ENCODE measurements at places on chromosomes 2 and 18. TPM values are rescaled to one million over a fixed set of nuclear protein-coding genes. Genes with fewer than 3 reads are reported as not detected.

DNA sequence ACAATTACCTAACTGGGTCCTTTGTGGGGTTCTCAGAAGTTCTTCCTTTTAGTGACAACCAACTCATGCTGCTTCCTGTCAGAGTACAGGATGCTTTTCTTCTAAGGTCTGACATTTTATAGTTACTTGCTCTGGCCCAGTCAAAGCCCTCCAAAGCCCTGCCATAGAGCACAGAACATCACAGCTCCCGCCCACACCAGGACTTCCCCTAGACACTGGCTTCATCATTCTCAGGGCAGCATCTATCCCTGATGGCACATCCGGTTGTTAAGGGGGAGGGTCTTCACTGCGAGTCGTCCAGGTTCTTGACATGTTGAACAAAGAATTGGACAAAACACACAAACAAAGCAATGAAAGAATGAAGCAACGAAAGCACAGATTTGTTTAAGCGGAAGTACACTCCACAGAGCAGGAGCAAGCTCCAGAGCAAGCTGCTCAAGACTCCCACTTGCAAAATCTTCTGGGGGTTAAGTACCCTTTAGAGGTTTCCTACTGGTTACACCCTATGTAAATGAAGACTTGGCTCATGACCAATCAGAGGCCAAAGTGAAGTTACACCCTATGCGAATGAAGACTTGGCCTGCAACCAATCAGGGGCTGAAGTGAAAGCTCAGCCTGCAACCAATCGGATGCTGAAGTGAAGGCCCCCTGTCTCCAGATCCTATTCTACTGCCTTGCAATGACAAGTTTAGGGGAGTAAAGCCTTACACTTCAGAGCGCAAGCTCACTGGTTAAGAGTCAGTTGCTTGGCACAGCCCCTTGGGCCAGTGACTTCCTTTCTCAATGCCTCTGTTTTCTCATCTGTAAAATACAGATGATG is 79.0 kb downstream of the HDAC4 start:
- H3K36me3 ChIP-seq = no peaks in the 10 kb centered on the region
- H3K27me3 ChIP-seq = no peaks in the 10 kb centered on the region
- no peak overlapping the region for H3K4me3 ChIP-seq
- H3K4me1 ChIP-seq = peaks cover 32% of the 10 kb centered on the region
- H3K27ac ChIP-seq = peak overlapping the region; percentile 94
- peak; percentile 9 for DNase-seq

DNA sequence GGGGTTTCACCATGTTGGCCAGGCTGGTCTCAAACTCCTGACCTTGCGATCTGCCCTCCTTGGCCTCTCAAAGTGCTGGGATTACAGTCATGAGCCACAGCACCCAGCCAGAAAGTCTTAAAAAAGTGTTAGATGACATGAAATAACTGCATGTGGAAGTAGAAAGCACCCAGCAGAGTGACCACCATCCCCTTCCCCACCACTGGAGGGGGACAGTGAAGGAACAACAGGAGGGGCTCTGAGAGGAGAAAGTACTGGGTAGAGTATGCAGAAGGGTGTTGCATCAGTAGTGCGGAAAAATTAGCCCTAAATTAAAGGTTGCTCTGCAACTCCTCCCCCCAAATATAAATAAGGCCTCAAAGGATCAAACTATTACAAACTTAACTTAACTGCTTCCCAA is 230.5 kb downstream of the ZNF521 start:
- H3K4me1 ChIP-seq = peaks cover 8% of the 10 kb centered on the region
- no peak overlapping the region for H3K4me3 ChIP-seq
- no peaks in the 10 kb centered on the region for H3K36me3 ChIP-seq
- no peaks in the 10 kb centered on the region for H3K27me3 ChIP-seq
- DNase-seq = no peak

DNA sequence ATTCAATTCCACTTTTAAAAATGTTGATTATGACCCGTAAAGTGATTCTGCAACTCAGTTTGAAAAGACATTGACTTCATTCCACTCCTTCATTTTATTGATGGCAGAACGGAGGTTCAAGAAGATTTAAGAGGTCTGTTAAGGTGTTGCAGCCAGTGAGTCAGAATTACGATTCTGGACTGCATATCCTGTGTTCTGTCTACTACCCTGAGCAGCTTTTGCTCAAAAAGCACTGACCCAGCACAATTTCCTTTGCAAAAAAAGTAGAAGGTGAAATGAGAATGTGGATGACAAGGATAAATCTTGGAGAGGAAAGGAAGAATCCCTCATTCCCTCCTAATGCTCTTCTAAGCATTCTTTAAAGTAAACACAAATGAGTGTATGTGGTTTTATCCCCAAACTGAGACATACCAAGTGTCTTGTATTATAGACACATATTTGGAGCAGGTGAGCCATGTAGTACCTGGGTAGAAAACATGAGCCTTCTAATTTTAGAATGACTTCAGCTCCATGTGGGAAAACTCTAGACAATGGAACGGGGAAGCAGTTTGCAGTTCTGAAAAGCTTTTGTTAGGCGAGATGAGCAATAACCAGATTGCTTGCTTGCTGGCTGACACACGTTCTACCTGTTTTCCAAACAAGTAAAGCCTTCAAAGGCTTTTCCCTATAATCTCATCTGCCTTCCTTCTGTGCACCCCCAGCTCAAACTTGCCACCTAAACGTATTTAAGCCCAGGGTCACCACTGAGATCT is 44.7 kb downstream of the TGFA start:
- no peak for DNase-seq
- H3K36me3 ChIP-seq = no peaks in the 10 kb centered on the region
- H3K27ac ChIP-seq = no peak overlapping the region
- H3K27me3 ChIP-seq = no peaks in the 10 kb centered on the region

GRCh38 chr2:217047209-217047608 is 187.3 kb upstream of the TNP1 start:
- no peak for DNase-seq
- H3K4me3 ChIP-seq = no peak overlapping the region
- H3K4me1 ChIP-seq = no peaks in the 10 kb centered on the region
- no peaks in the 10 kb centered on the region for H3K36me3 ChIP-seq

- peaks cover 30% of the 10 kb centered on the region for H3K4me1 ChIP-seq
- H3K4me3 ChIP-seq = no peak overlapping the region
- no peaks in the 10 kb centered on the region for H3K36me3 ChIP-seq
- no peaks in the 10 kb centered on the region for H3K27me3 ChIP-seq
Observed at GRCh38 chr18:3605954-3606443, 156.0 kb downstream of the TGIF1 start.

GRCh38 chr2:46591562-46591961 is 112.2 kb downstream of the TMEM247 start:
- no peaks in the 10 kb centered on the region for H3K36me3 ChIP-seq
- DNase-seq = no peak
- H3K4me3 ChIP-seq = no peak overlapping the region
- no peaks in the 10 kb centered on the region for H3K4me1 ChIP-seq
- H3K27me3 ChIP-seq = no peaks in the 10 kb centered on the region

GRCh38 chr2:18988631-18989232 is 369.7 kb downstream of the OSR1 start:
- H3K27me3 ChIP-seq = no peaks in the 10 kb centered on the region
- H3K4me3 ChIP-seq = no peak overlapping the region
- no peaks in the 10 kb centered on the region for H3K36me3 ChIP-seq
- no peak for DNase-seq
- H3K4me1 ChIP-seq = peaks cover 24% of the 10 kb centered on the region

DNA sequence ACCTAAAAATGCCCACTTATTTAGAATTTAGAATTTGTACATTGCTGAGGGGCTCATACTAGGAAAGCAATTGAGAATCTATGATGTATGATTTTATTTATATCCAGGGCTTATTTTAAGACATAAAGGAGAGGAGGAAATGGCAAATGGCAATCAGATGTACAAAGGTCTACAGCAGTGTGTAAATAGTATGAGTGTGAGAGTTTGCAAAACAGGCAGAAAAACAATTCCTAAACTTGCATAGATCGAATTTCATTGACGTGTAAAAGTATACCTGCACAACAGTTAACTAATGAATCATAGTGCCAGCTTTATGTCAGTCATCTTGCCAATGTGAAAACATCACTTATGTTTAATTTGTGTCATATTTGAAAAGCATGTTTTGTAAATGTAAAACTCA is 718.7 kb upstream of the GCFC2 start:
- no peak for DNase-seq
- H3K4me3 ChIP-seq = no peak overlapping the region

- H3K27me3 ChIP-seq = no peaks in the 10 kb centered on the region
- H3K36me3 ChIP-seq = no peaks in the 10 kb centered on the region
- H3K4me1 ChIP-seq = no peaks in the 10 kb centered on the region
- no peak for DNase-seq
- no peak overlapping the region for H3K4me3 ChIP-seq
Observed at GRCh38 chr2:169526451-169526850, 16.9 kb downstream of the KLHL41 start.

GRCh38 chr18:74289137-74289536 is 2.6 kb downstream of the CYB5A start:
- H3K27me3 ChIP-seq = no peaks in the 10 kb centered on the region
- H3K36me3 ChIP-seq = no peaks in the 10 kb centered on the region
- H3K4me1 ChIP-seq = peaks cover 26% of the 10 kb centered on the region
- H3K4me3 ChIP-seq = no peak overlapping the region

GRCh38 chr18:28736223-28736622 is 559.3 kb upstream of the CDH2 start:
- no peaks in the 10 kb centered on the region for H3K4me1 ChIP-seq
- H3K27ac ChIP-seq = no peak overlapping the region
- no peaks in the 10 kb centered on the region for H3K27me3 ChIP-seq
- H3K36me3 ChIP-seq = no peaks in the 10 kb centered on the region

DNA sequence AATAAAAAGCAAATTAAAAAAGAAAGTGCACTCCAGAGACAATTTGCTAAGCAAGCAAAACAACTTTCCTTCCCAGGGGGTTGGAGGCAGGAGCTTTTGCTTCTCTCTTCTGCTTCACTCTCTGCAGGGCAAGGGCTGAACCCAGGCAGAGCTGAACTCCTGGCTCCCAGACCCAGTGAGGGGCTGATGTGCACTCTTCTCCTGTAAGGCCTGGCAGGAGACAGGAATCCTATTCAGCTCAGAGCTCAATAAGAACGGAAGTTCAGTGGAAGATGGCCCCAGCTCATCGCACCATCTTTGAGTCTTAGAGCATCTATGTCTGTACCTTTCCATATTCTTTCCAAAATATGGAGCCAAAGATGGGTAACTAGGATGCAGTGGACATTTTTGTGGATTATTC is 29.1 kb downstream of the CIB4 start:
- H3K27ac ChIP-seq = no peak overlapping the region
- no peaks in the 10 kb centered on the region for H3K36me3 ChIP-seq
- H3K4me1 ChIP-seq = peaks cover 7% of the 10 kb centered on the region
- no peaks in the 10 kb centered on the region for H3K27me3 ChIP-seq
- DNase-seq = peak; percentile 19

DNA sequence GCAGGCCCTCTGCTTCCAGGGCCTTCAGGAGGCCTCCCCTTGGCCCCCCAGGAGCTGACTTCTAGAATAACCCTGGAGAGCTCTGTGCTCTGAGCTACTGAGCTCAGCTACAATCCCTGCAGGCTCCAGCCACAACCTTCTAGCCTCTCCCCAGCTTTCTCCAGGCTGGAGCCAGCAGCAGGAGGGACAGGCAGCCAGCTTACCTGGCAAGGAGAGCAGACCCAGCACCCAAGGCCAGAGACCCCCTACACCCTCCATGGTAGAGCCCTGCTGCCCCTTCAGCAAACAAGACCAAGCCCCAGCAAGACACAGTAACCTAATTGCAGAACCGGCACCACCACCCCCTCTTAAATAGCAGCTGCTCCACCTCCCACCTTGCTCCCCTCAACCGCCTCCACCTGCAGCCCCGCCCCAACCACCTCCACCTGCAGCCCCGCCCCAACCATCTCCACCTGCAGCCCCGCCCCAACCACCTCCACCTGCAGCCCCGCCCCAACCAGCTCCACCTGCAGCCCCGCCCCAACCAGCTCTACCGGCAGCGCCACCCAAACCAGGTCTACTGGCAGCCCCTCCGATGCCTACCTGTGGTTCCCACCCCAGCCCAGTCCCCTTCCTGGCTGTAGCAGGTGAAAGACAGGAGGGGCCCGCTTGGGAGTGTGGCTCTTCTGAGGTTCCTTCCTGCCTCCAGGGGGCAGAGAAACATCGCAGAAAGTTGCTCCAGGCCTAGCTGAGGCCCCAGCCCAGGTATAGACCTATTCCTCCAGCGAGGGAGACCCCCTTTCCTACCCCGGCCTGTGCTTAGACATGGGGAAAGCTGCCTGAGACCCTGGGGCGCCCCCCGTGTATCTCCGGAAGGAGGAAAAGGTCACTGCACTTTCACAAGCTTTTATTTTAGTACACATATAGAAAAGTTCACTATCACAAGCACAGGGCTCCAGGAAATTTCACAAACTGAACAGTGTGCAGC is at the start of gene ASTL:
Gene ASTL (minus strand): TSS at position 324 of the 967 bp plus-strand sequence. CDS start 66 bp downstream, at position 258.
- no peak within 1 kb of the TSS for H3K4me3 ChIP-seq
- H3K4me1 ChIP-seq = no peaks in the 10 kb centered on the region
- peaks cover 5% of the 10 kb centered on the region for H3K36me3 ChIP-seq
- H3K27me3 ChIP-seq = no peaks in the 10 kb centered on the region

DNA sequence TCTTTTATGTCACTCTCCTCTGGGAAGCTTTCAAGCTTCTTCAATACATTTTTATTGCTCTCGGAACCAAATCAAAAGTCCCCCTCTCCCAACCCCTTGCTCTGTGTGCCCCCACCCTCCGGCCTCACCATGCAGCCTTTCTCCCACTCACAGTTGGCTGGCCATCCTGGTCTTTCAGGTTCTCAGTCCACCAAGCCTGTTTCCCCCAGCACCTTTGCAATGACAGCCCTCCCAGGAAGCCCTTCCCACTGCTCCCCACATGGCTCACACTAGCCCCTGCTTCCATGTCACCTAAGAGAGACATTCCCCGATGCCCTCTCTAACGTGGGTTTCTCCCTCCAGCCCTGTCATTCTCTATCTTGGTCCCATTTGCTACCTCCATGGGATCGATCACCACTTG is 266.6 kb downstream of the SRBD1 start:
- no peaks in the 10 kb centered on the region for H3K4me1 ChIP-seq
- no peak overlapping the region for H3K4me3 ChIP-seq
- H3K36me3 ChIP-seq = no peaks in the 10 kb centered on the region
- no peak overlapping the region for H3K27ac ChIP-seq
- no peaks in the 10 kb centered on the region for H3K27me3 ChIP-seq
- no peak for DNase-seq

- no peaks in the 10 kb centered on the region for H3K27me3 ChIP-seq
- H3K4me1 ChIP-seq = no peaks in the 10 kb centered on the region
- DNase-seq = no peak
- no peaks in the 10 kb centered on the region for H3K36me3 ChIP-seq
- H3K27ac ChIP-seq = no peak overlapping the region
Observed at GRCh38 chr18:12079491-12080237, 14.0 kb upstream of the ANKRD62 start.

DNA sequence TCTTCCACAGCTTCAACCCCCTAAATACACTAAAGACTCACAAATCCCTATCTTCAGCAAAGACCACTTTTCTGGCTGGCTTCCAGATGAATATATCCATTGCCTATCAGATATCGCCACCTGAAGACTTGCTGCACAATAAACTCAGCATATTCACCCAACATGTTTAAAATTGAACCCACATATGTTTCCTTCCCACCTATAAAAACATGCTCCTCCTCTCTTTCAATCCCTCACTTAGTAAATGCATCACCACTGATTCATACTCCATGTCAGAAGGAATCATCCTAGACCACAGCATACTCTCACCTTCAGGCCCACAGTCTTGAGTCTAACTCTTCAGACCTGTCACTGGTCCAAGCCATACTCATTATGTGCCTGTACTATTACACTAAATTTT is 5.3 kb downstream of the SPC25 start:
- no peaks in the 10 kb centered on the region for H3K4me1 ChIP-seq
- H3K4me3 ChIP-seq = no peak overlapping the region
- no peak for DNase-seq
- H3K27ac ChIP-seq = no peak overlapping the region

NCKAP5 gene
- total RNA-seq = 9.3 TPM

ST3GAL5 gene
- 4.0 TPM for total RNA-seq

SERPINB3 gene
- total RNA-seq = not detected

LRRTM1 gene
- not detected for total RNA-seq

EPAS1 gene
- 344 TPM for total RNA-seq

PSMA8 gene
- not detected for total RNA-seq

SKOR2 gene
- total RNA-seq = not detected

PLEKHH2 gene
- total RNA-seq = 2.1 TPM

STK16 gene
- 19.1 TPM for total RNA-seq

GEN1 gene
- 6.1 TPM for total RNA-seq

SLC11A1 gene
- 31.0 TPM for total RNA-seq

Measured in heart left ventricle (tissue), 16 donors.